ENCODE measurements at places on chromosomes 5 and 9. TPM values are rescaled to one million over a fixed set of nuclear protein-coding genes. Genes with fewer than 3 reads are reported as not detected.

Gene ST6GALNAC6
- total RNA-seq: 21.5 TPM

Gene SOWAHA
- not detected for total RNA-seq

Gene GDA
- total RNA-seq: 0.14 TPM

Gene GKAP1
- 0.34 TPM for total RNA-seq

Gene GNA14
- total RNA-seq: not detected

Gene BRIX1
- 41.0 TPM for total RNA-seq

Gene CD14
- 6.6 TPM for total RNA-seq

Gene POC5
- total RNA-seq: 18.3 TPM

Gene SPINK4
- total RNA-seq: not detected

Gene SARDH
- total RNA-seq: not detected

Data from nasal cavity respiratory epithelium epithelial cell of viscerocranial mucosa (primary cell).